ENCODE measurements at places on chromosomes 12 and 14.

DNA sequence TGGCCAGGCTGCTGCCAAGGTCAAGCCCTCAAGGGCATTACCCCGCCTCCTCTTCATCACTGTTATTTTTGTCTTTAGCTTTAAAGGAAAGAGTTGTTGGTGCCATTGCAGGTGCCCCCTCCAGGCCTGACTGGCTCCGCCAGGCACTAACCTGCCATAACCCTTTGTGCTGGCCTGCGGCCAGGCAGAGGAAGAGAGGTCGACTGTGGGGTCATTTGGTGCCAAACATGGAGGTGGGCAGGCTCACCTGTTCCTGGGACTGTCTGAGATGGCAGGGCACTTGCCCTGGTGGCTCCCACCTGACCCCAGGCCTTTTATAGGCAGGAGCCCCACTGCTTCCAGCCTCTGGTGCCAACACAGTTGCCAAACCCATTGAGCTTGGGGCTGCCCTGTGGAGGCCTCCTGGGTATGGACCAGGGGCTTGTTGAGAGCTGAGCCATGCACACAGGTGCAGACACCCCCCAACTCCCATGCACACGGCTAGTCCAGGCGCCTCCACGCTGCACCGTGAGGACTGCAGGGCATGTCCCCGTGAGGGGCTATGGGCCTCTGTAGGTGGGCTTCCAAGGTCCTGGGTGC, 29.4 kb upstream of the PLD4 start:
- DNase-seq: no peak

DNA sequence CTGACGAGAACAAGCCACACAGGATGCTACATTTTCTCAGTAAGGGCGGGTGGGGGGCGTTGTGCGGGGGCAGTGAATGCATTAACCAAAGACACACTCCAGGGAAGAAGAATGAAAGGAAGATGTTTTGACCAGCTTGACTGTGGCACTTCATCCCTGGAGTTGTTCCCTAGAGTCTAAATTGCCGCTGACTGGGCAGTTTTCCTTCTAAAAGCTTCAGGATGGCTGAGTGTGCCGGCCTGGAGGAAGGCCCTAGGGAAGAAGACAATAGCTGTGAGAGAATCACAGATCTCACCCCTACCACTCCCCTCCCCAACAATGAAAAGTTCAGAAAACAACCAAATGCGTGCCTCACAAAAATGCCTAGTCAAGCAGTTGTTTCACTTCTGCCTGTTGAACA, 67.2 kb downstream of the NKX2-1 start:
- DNase-seq: no peak

GRCh38 chr12:29463198-29463597, 34.3 kb downstream of the OVCH1 start:
- DNase-seq: no peak

DNA sequence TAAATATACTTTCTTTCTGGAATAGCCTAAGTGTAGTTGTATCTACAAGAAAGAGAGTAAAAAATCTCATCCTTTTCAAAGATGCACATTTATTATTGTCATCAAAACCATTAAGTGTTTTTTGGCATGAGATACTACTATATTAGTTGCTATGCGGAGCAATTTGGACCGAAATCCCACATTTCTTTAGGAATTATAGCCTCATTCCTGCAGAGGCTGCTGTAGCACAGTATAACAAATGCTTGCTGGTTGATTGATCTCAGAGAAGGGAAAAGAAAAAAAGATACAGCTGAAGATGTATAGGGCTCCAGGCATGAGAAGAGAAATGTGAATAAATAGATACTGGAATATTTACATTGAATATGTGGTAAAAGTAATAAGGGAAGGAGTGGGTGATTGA, 36.0 kb downstream of the RHOJ start:
- DNase-seq: no peak

DNA sequence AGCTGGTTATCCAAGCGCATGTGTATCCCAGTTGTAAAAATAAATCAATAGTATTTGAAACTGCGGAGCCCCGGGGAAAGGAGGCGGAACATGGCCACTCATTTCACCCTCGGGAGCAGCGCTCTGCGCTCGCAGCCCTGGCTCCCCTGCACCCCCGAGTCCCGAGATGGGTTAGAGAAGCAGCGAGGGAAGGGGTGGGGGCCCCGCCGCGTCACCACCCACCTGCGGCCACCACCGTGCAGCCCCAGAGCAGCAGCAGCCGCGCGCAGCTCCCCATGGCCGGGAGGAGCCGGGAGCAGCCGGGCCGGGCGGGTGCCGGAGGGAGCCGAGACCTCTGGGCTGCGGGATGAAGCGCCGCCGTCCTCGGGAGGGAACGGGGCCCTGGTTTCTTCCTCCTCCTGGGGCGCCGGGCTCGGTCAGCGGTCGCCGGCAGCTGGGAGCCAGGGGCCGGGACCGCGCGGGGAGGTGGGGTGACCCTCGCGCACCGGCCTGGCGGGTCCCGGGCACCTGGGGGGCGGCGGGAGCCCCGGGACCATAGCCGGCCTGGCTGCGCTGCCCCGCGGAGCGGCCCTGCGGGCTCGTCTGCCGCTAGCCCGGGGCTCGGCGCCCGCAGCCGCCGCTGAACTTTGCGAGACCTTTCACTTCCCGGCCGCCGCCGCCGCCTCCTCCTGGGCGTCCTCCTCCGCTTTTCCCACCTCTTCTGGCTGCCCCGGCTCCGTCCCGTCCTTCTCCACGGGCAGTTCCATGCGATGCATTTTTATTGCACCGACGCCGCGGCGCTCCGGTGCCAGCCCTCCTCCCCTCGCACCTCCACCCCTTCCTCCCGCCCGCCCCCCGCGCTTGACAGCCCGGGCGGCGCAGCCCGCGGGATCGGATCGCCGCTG, at the start of gene NTN4:
Gene NTN4, minus strand, starts transcription at position 732 of the 884 bp plus-strand sequence. Its CDS starts 455 bp downstream, at position 277.
- no peak for DNase-seq

- DNase-seq: no peak
These were observed 66.0 kb upstream of the NRXN3 start for GRCh38 chr14:78104160-78104559.

GRCh38 chr12:51442324-51442723, 17.7 kb downstream of the SLC4A8 start:
- DNase-seq: no peak

DNA sequence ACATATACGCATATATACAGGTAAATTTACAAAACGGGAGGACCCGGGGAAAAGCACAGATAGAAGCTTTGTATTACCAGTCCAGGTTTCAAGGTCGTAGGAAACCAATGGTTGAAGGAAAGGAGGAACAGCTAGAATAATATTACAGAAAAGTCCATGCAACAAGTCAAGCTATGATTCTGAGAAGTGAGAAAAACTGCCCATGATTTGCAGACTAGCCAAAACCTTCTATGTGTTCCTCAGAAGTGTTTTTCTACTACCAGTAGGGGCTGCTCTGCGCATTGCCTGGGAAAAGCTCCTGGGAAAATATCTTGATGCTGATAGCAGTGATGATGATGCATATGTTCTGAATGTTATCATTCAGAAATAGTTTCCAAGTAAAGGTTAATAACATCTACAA, 2.2 kb downstream of the PDZRN4 start:
- no peak for DNase-seq

- DNase-seq: no peak
These were observed 136.8 kb downstream of the SYT1 start for GRCh38 chr12:79001404-79001803.

DNA sequence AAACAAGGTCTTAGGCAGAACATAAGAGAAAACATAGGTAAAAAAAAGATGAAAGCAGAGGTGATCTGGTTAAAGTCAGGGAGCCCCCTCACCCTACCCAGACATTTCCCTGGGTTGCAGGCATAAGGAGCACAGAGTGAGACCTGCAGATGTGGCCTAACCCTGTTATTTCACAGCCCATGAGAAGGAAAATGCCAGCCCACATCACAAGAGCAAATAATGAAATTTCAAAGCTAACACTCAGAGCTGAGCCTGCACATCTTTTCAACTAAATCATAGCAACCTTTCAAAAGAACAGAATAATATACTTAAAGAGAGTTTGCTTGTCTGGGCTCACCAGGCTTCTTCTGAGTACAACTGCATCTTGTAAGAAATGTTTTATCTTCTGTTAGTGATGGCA, 295.4 kb downstream of the RPAP3 start:
- DNase-seq: no peak

DNA sequence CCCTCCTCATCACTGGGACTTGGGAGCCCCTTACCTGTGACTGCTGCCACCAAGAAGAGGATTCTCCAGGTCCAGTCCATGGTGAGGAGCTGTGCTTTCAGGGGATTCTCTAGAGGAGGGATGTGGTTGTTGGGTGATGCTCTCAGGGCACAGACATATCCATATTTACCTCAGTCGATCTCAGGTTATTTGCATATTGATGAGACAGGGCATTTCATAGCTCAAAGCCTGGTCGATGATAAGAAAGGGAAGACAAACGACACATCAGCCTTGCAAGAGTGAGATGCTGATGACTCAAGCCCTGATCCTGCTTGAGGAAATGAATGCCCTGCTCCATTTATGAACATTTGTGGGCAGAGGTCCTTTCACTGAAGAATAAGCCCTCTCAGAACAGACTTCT, 981.0 kb downstream of the TMEM121 start:
- DNase-seq: no peak

GRCh38 chr12:96522690-96523089, 33.3 kb downstream of the CFAP54 start:
- DNase-seq: no peak

- no peak for DNase-seq
These were observed 2.1 kb downstream of the ASB2 start for GRCh38 chr14:93974299-93974698.

DNA sequence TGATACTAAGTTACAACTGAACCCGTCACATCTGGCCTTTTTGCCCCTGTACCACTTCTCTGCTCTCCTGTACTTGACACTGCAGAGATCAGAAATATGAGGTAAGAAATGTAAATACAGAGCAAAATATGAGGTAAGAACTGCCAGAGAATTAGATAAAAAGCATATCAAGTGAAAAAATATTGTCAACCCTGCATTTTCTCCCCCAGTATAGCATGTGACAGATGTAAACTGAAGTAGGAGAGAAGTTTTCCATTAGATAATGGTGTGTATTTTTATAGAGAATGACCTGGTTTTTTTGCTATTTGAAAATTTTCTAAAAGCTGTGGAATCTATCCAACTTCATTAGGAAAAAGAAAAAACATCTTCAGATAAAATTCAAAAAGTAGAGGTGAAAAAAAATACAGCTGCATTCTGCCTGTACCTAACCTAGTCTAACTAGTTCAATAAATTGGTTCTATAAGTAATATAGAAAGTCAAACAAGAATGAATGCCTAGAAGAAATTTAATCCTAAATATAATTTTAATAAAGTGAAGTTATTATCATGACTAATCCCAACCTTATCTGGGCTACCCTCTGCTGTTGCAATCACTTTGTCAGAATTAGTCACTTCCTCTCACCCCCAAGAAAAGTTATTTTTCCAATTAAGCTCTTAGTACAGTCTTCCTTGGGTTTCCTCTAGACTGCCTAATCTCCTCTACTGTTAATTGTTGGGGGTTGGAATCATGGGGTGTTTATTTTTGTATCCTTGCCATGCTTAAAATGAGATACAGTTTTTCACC, 210.0 kb downstream of the RASSF9 start:
- no peak for DNase-seq

DNA sequence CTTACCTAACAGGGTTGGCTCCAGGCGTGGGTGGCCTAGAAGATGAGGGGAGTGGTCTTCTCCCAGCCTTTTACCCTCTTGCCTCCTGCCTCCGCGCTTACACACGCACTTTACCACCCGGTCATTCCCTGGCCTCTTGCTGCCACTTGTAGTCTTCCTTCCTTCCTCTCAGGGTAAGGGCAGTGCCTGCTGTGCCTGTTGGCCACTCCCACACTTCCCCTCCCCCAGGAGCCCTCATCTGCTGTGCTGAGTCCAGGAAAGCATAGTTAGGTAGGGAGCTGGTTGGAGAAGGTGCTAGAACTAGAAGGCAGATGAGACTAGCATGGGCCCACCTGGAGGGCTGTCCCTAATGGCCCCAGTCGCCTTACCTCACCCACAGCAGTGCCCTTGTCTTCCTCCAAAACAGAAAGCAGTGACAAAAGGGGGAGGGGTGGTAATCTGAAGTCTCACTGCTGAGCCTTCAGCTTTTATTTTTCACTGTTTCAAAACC, 54.3 kb upstream of the SRSF5 start:
- DNase-seq: peak; percentile 32

DNA sequence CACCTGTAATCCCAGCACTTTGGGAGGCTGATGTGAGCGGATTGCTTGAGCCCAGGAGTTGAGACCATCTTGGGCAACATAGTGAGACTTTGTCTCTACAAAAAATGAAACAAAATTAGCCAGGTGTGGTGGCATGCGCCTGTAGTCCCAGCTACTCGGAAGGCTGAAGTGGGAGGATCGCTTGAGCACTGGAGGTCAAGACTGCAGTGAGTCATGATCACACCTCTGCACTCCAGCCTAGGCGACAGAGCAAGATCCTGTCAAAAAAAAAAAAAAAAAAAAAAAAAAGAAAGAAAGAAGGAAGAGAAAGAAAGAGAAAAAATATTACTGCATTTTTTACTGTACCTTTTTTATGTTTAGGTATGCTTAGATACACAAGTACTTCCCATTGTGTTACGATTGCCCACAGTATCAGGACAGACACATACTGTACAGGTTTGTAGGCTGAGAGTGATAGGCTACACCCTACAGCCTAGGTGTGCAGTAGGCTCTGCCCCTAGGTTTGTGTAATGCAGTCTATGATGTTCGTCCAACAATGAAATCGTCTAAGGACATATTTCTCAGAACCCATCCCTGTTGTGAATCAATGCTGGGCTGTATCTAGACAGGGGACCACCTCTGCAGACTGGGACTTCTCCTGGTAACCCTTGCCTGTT, 160.4 kb upstream of the PWP1 start:
- peak; percentile 36 for DNase-seq

All from NK-92 treated with Interleukin-12 subunit alpha and Interleukin-12 subunit beta, amount 100 ng/mL, for 24 hours (cell line).